ENCODE measurements at places on chromosomes 2 and 18. TPM values are rescaled to one million over a fixed set of nuclear protein-coding genes. Genes with fewer than 3 reads are reported as not detected.

The ZDBF2 gene
- 5.8 TPM for total RNA-seq

The XRCC5 gene
- total RNA-seq = 170 TPM

The MOCOS gene
- 0.32 TPM for total RNA-seq

The REG1B gene
- total RNA-seq = not detected

The RNU2-63P gene
- total RNA-seq = 14.6 TPM

The LYG2 gene
- not detected for total RNA-seq

The APOB gene
- under 0.01 TPM for total RNA-seq

The CRYGD gene
- total RNA-seq = not detected

The COL5A2 gene
- 28.2 TPM for total RNA-seq

The HOXD9 gene
- 10.7 TPM for total RNA-seq

The DUSP2 gene
- total RNA-seq = 0.49 TPM

The LOXHD1 gene
- 0.16 TPM for total RNA-seq
